Thoracic aorta (tissue), 2 donors: ENCODE measurements at places on chromosomes 6 and 20. TPM values are rescaled to one million over a fixed set of nuclear protein-coding genes. Genes with fewer than 3 reads are reported as not detected.

GRCh38 chr6:105573138-105573537 lies 170.3 kb upstream of the PREP start:
- DNase-seq, result no peak

DNA sequence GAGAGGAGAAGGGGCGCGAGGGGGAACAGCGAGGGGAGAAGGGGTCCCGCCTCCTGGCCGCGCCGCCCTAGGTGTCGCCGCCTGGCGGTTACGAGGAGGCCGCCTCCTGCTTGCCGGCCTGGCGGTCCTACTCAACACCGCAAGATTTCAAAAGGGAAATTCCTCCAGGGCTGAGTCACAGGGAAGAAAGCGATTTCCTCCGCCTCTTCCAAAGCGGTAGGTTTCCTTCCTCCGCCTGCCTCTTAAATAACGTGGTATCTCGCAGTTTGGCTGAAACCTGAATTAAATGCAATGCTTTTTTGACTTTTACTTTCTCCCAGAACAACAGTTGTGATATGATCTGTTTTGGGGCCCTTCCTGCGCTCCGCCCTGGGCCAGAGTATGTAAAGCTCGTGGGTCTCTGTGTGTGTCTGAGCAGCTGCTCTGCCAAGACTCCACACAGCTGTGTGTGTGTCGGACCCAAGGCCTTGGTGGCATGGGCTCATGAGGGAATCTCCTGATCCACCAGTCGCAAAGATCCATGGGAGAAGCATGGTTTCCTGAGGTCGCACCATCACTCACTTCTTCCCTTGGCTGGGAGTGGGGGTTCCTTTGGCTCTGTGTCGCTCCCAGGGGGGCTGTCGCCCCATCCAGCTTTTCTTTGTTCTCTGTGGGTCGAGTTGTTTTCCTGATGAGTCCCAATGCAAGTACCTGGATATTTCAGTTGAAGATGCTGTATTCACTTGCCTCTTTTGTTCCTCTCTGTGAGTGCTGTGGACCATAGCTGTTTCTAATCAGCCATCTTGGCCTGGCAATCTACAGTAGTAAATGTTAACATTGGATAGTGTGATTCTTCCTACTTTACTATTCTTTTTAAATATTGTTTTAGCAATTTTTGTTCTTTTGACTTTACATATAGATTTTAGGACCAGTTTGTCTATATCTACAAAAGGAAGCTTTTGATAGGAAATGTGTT lies 31.6 kb upstream of the NOTCH4 start:
- no peak for DNase-seq

DNA sequence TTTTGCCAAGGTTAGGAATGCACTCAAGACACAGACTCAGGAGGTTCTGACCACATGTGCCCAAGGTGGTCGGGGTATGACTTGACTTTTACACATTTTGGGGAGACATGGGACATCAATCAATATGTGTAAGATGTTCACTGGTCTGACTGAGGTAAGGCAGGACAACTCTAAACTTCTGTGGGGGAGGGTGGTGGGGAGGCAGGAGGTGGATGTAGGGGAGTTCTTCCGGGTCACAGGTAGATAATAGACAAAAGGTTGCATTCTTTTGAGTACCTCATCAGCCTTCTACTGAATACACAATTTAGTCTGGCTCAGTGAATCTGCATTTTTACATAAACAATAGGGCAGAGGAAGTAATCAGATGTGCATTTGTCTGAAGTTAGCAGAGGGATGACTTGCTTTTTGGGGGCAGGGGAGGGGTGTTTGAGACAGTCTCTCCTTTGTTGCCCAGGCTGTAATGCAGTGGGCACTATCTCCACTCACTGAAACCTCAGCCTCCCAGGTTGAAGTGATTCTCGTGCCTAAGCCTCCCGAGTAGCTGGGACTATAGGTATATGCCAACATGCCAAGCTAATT lies 10.9 kb downstream of the ECHDC1 start:
- no peak for DNase-seq

DNA sequence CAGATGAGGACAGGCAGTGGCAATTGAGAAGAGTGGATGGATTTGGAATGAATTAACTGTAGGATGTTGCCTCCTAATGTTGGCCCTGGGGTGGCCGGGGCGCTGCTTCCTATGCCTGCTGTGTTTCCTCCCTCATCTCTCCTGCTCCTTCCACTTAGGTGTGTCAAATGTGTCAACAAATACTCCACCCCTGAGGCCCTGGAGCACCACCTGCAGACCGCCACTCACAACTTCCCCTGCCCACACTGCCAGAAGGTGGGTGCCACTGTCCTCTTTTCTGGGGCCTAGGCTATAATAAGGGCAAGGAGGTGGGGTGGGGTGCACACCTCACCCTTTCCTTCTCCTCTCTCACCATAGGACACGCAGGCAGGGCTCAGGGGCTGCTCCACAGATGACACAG lies 30.0 kb upstream of the CHMP4B start:
- no peak for DNase-seq

DNA sequence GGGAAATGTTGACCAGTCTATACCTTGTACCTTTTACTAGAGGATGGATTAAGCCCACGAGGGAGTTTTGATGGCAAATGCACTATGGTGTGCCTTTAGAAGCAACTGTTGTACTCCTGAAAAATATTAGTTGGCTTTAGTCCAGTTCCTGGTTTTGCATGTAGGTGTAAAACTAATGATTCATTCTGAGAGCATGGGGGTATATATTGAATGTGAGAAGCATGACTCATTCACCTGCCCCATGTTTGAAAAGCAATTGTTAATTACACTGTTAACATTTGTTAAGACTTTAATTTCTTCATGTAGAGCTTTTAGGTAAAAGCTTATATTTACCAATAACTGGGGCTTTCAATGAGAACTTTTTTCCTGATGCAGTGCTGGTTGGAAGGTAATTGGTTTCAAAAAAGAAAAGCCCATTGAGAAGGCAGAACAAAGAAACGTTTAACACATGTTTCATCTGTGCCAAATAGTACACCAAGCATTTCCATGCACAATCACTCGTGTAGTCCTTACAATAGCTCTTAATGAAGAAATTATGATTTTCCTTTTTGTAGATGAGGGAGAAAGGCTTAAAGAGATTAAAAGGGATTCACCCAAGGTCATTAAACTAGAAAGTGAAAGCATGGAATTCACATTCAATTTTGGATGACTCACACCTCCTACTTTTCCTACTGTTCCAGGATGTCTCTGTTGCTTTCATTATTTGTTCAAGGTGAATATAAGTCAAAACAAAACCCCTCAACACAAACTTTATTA lies 134.1 kb downstream of the CCDC170 start:
- DNase-seq, result no peak

DNA sequence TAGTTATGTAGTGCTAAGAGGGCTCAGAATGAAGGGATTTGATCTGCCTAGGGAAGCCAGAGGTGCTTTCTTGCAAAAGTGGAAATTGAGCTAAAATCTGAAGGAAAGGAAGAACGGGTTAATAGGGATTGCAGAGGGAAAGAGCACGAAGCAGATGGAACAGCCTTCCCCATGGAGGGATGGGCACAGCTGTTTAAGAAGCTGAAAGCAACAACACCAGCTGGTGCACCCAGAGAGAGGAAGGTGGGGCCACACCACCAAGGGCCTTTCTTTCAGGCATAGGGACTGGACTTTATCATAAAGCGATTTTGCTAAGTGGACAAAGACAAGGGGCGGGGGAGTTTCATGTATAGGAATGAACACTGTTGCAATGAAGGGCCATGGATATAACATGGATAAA lies 65.8 kb upstream of the SNRPB2 start:
- DNase-seq, result no peak

Gene NRSN1
- not detected for total RNA-seq

Gene MCHR2
- not detected for total RNA-seq

Gene TMEM200A
- total RNA-seq, result 3.7 TPM

Gene SIRPB2
- 29.8 TPM for total RNA-seq
